ENCODE measurements at places on chromosomes 16 and 17.

- no peak for DNase-seq
Observed at GRCh38 chr17:10815319-10815718, 11.4 kb upstream of the TMEM238L start.

- DNase-seq: no peak
Observed at GRCh38 chr16:89062389-89063345, 31.0 kb upstream of the ACSF3 start.

DNA sequence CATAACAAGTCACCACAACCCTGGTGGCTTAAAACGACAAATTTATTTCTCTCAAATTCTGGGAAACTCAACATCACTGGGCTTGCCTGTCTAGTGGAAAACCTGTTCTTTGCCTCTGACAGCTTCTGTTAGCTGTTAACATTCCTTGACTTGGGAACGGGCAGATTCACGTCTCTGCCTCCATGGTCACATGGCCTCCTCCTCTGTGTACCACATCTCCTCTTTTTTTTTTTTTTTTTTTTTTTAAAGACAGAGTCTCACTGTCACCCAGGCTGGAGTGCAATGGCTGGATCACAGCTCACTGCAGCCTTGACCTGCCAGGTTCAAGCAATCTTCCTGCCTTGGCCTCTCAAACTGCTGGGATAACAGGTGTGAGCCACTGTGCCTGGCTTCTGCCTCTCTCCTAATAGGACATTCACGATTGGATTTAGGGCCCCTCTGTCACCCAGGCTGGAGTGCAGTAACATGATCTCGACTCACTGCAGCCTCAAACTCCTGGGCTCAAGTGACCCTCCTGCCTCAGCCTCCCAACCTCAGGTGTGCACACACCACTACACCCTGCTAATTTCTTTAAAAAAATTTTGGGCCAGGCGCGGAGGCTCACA, 11.7 kb upstream of the LLGL1 start:
- DNase-seq: no peak

GRCh38 chr17:29124925-29125273, 55.3 kb downstream of the MYO18A start:
- DNase-seq: no peak

DNA sequence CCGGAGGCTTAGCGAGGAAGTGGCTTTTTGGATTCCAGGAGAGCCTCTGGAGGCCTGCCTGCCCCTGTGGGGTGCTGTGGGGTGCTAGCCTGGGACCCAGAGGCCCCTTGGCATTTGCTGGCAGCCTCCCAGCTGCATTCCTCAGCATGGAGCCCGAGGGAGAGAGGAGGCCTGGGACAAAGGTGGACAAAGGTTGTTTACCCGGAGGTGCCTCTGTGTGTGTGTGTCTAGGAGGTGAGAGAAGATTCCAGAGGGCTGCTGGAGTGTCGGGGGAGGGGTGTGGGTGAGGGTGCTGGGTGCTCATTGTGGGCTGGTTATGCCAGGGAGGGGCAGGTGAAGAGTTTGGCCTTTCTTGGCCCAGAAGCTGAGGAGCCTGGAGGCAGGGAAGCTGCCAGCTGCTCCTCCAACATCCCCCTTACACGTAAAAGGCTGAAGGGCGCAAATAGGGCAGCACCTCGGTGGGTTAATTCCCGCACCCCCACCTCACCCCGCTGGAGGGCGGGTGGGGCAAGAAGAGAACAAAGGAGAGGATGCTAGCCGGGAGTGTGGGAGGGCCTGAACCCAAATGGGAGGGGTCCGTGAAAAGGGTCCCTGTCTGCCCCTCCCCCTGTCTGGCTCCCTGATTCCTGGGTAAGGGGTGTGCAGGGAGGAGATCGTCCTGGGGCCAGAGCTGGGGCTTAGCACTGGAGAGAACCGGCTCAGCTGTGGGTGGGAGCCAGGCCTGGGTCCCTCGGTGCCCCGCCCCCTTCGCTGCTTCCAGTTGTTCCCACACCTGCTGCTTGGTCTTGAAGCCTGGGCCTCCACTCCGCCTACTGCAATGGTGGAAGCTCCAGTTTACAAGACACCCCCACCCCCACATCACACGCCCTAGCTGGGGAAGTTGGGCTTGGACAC, 9.9 kb downstream of the HEXIM2 start:
- no peak for DNase-seq

Data from GM12864 (cell line).